ENCODE measurements at places on chromosomes 2 and 18.

GRCh38 chr2:59462422-59463197 is 1090.8 kb downstream of the BCL11A start:
- no peak for DNase-seq

GRCh38 chr2:30931841-30932407 is 124.7 kb upstream of the CAPN13 start:
- DNase-seq: no peak

GRCh38 chr2:168244318-168244717 is 3.1 kb downstream of the STK39 start:
- no peak for DNase-seq

GRCh38 chr18:56380685-56381084 is 257.7 kb downstream of the TXNL1 start:
- DNase-seq: no peak

- DNase-seq: no peak
Measured at GRCh38 chr2:20560891-20561636, 89.8 kb downstream of the HS1BP3 start.

DNA sequence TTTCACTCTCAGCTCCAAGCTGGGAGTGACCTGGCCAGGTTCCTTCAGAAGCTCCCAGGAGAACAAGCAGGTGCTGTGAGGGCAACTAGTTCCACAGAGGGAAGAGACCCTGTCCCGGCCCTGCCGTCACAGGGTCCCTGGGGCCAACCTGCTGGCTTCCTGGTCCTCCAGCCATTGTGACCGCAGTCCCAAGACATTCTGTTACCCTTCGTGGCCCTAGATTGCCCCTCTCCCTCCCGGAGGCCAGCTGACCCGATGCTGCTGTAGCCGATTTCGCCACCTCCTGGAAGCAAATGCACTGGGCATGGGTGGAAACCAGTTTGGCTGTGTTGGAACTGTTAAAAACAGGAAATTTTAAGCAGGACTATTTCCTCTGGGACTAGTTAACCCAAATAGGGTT is 55.4 kb downstream of the EPAS1 start:
- DNase-seq: no peak
